ENCODE measurements at places on chromosomes 12 and 14.

DNA sequence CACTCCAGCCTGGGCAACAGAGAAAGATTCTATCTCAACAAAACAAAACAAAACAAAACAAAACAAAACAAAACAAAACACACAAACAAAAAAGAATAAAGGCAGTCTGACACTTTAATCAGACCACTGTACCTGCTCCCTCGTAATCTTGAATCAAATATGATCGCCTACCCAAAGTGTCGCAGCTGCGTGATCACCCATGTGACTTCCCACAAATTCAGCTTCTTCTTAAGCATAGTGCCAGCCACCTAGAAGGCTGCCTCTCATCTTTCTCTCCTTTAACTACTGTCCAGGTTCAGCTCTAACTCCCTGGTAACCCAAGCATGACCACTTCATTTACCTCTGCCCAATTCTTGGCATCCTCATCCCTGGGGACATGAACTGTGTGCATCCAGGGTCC is 37.4 kb downstream of the FMNL3 start:
- no peak for DNase-seq

DNA sequence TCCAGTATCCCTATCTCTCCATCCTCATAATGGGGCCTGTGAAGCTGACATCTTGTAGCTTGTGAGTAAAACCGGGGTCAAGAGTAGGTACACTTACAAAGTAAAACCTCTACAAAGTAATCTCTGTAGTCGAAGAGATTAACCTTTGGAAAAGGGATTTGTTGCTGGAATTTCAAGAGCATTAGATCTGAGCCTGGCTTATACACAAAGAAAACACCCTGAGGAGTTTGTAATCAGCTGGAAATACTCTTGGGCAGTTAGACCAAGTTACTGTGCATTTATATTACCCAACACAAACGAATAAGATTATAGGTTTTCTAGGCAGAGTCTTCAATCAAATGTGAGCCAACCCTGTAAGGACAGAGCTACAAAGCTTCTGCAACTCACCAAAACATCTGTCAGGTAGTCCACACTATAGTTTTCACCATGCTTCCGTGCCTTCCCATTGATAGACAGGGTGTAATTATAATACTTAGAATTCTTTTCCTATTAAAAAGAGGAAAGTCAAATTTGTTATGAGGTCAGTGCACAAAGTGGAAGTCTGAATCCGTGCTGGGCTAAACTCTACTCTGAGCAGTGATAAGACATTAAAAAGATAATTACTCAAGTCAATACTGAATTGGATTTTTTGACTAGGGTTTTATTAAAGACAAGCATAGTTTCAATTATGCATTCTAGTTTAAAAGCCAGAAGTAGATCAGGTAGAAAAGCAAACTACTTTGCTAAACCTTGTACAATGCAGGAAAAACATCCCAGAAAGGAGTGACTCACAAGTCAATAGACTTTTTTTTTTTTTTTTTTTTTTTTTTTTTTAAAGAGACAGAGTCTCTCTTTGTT is 14.6 kb downstream of the GNS start:
- no peak for DNase-seq

DNA sequence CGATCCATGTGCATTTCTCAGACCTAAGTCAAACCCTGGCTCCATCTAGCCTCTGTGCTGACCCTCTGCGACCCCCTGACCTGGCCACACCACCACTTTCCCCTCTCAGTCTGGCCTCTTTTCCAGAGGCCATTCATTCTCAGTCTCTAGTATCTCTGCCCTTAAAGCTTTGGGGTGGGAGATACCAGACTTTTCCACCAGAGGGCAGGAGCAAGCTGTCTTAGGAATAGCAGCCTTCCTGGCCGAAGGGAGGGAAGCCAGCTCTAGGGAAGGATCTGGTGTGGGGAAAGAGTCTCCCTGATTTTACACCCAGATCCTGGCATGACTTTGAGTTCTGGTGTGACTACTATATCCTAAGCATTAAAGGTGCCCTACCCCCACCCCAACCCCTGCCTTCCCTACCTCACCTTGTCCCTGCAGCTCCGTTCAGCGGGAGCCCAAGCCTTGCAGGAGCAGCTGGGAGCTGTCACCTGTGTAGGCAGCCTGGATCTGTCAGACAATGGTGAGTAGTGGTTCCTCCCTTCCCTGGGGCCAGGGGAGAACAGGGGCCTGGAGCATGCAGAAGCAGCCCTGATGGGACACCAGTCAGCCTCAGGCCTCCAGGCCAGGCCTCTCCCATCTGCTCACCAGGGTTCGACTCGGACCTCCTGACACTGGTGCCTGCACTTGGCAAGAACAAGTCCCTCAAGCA is 6.6 kb downstream of the CARMIL3 start:
- peak; percentile 30 for DNase-seq

DNA sequence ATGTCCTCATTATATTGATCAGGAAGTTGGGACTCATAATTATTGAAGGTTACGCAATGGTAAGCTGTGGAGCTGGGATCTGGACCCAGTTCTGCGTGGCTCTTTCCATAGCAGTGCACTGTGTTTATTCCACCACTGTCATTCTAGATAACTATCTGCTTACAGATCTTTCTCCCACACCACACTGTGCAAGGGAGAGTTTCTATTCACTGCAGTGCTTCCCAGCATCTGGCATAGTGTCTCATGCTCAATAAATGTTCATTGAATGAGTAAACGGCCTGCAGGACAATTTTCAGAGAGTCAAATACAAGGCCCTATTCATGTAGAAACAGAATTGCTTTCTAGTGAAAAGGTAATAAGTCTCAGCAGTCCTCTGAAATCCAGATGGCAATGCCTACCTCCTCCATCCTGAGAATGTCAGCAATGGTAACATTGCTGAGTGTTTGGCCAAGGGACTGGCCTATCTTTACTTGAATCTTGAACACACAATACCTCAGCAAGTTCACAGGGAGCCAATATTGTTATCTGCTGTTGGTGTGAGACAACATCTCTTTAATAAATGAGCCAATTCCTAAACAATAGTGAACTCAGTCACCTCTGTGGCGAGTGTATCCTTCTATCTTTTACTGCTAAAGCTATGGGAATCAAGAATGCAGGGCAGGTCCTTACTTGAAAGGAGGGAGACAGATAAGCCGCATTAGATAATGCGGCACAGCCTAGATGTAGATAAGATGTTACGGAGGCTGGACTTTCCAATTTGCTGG is 332.4 kb upstream of the PRICKLE1 start:
- DNase-seq: no peak

All from NCI-H510A treated with DMSO at 0.1 percent for 48 hours (cell line).